ENCODE measurements at places on chromosomes 2 and 18.

DNA sequence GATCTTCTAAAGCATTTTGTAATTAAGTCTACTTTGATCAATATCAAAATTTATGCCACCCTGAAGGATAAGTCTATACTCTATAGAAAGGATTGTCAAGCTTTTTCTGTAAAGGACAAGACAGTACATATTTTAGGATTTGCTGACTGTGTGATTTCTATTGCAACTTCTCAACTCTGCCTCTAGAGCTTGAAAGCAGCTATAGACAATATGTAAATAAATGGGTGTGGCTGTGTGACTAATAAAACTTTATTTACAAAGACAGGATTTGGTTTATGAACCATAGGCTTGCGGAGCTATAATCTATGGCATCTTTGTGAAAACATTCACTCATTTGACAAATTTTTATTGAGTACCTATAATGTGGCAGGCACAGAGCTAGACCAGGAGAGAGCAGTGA is 18.4 kb downstream of the UPP2 start:
- DNase-seq, result no peak

GRCh38 chr18:76306685-76307292 is 188.3 kb downstream of the ZNF516 start:
- no peak for DNase-seq

- DNase-seq, result no peak
These were observed 6.9 kb upstream of the DPYSL5 start for GRCh38 chr2:26840937-26841610.

DNA sequence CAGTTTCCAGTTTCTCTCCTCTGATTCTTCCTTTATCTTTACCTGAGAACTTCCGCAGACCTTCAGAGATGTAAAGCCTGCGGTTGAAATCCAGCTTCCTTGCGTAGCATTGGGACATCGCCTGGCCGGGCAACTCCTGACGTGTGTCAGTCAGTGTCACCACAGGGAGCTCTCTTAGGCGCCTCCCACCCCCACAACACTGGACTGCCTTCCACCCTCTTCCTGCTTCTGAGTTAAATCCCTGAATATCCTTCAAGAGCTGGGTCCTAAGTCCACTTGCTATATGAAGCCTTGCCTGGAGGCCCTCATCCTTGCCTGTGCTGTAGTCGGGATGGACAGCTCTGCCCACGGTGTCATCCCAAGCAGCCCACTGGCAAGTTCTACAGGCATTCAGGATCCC is 179.4 kb downstream of the SEPTIN10 start:
- DNase-seq, result no peak

DNA sequence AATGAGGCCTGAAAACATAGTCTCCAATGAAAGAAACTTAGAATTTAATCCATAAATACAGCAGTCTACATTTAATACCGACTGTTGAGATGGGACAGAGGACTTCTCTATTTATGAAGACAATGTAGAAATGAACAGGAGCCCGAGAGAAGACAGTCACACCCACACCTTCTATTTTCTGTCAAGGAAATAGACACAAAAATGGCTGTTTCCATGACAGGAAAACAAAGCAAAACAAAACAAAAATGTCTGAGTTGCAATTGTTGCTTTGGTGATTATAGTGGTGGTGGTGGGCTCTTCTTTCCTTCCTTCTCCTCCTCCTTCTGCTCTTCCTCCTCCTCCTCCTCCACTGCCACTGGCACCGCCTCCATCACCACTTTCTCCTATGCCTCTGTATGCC is 72.3 kb upstream of the CCDC68 start:
- no peak for DNase-seq

Measured in stimulated activated CD8-positive, alpha-beta memory T cell treated with anti-CD3 and anti-CD28 coated beads, Interleukin-15, amount 100 ng/mL, for 24 hours (primary cell).